ENCODE measurements at places on chromosomes 2 and 18. TPM values are rescaled to one million over a fixed set of nuclear protein-coding genes. Genes with fewer than 3 reads are reported as not detected.

TUBB6 gene
- total RNA-seq: 821 TPM

INHA gene
- total RNA-seq: under 0.01 TPM

LCT gene
- total RNA-seq: under 0.01 TPM

SLC40A1 gene
- 359 TPM for total RNA-seq

FSHR gene
- total RNA-seq: not detected

PRADC1 gene
- 10.3 TPM for total RNA-seq

KIF1A gene
- total RNA-seq: not detected

UGT1A5 gene
- total RNA-seq: not detected

SPP2 gene
- total RNA-seq: not detected

GCKR gene
- 3.5 TPM for total RNA-seq

UBXN4 gene
- total RNA-seq: 59.9 TPM

KLHL41 gene
- total RNA-seq: 0.15 TPM

SLC9A4 gene
- total RNA-seq: not detected

NABP1 gene
- 102 TPM for total RNA-seq

GCG gene
- total RNA-seq: not detected

All from smooth muscle cell of the coronary artery (primary cell).